ENCODE measurements at places on chromosomes 4 and X.

DNA sequence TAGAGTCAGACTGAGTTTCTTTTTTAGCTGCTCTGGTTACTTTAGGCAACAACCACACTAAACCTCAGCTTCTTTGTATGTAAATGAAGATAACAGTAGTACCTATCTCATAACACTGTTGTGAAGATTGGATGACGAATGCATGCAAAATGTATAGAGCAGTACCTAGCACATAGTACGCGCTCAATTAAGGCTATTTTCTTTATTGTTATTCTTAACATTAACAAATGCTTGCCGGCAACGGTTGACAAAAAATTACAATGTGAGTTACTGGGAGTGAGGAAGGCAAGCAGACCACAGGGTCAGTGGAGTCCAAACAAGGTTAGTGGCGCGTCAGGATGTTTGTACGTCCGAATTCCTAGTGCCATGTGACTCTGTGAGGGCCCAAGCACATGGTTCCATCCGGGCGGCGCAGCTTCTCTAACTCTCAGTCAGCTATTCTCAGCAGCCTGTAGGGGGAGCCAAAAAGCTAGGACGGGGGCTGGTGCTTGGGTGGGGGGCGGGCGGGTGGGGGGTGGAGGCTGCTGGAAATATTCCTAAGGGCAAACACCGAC, 821 bp upstream of the NALF2 start:
- no peak for DNase-seq

DNA sequence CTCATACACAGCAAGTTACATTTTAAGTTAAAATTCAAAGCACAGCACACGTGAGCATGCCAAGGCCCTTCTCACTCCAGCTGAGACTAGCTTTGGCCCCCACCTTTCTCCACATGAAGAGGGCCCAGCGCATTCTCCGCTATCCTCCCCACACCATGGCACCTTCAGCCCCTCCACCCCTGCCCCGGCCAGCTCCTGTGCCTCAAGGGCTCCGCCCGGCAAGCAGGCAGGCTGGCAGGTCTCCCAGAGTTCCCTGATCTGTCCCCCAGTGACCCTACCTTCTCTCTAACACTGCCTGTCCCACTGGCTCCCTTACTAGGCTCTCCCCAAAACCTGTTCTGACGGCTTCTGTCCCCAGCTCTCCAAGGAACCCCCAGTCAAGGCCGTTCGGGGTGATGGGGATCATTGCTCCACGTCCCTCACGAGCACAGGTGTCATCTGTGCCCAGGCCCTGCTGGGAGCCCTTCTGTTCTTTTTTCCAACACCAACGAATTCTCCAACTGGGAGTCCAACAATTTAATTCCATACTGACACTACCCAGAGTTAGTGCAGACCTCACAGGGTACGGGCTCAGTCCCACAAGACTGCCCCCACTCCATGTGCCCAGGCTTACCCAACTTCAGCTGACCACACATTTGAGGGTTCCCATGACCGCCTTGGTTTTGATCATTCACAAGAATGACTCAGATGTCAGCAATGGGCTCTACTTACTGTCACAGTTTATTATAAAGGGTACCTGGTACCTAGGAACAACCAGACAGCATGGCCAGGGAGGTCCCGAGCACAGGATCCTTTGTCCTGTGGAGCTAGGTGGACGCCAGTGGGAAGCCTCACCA, 4.2 kb downstream of the LETM1 start:
- DNase-seq = no peak

DNA sequence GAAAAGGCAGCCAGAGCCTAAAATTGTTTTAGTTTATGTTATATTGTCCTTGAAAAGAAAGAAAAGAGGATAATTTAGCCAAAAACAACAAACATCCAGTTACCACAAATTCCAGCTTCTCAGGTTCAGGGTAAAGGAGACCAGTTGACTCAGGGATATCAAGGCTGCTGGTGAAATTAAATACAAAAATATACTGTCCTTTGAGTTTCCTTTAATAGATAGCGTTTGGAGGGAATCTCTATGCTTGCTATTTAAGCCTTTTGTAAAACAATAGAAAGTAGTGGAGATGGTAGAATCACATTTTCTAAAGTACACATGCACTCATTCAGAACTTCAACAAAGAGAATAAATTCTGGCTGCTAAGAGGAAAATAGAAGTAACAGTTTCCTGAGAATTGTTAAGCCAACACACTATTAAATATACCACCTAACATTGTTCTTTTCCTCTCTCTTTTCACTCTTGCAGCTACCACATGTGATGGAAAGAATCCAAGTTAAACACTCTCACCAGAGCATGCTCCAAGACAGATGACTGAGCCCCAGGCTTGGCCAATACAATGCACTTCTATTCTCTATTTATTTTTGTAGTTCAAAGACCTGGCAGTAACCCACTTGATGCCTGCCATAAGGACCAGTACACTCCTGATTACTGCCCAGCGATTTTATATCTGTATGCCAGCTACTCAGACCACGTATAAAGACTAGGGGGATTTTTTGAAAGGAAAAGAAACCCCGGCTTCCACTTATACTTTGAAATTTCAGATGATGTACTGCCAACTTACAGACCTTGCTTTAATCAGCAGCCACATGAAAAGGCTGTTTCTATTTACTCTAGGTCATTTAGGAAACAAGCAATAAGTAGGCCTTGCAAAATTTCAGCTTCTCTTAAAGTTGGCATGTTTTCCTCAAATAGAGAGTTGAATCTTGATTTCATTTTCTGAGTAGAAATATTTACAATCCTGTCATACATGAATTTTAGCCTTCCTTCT, 756.9 kb downstream of the FAT4 start:
- no peak for DNase-seq

DNA sequence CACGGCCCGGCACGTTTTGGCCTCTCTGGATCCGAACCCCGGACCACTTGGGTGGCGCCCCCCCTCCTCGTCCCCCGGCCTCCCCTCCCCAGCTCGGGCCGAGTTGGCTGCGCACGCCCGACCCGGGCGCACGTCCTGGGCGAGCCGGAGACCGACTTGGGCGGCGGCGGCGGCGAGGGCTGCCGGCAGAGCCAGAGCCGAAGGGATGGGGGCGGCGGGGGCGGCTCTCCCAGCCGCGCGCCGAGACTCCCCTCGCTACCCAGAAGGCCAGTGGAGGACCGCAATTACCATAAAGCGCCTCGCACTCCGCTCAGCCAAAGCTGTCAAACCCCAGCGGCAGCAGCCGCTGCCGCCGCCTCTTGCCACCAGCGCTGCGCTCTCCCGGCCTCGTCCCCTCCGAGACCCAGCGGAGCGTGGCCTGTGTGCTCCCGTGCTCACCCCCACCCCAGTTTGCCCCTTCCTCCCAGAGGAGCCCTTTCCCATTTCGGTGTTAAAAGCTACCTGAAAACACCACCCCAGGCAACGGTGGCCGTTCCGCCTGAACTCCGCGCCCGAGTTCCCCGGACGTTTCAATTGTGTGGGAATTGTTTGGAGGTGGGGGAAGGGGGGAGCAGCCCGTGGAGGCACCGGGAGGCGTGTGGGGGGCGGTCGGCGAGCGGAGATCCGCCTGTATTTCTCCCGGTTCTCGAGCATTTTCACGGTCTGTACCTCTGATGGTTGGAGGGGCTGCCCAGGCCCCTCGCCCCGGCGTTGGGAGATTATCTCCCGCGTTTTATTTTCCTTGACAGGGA, 701 bp upstream of the BCOR start:
- peak; percentile 47 for DNase-seq

- DNase-seq = no peak
Measured at GRCh38 chr4:105483840-105484239, 10.0 kb upstream of the PPA2 start.

- DNase-seq = no peak
Measured at GRCh38 chr4:157271166-157271869, 50.8 kb downstream of the GRIA2 start.

DNA sequence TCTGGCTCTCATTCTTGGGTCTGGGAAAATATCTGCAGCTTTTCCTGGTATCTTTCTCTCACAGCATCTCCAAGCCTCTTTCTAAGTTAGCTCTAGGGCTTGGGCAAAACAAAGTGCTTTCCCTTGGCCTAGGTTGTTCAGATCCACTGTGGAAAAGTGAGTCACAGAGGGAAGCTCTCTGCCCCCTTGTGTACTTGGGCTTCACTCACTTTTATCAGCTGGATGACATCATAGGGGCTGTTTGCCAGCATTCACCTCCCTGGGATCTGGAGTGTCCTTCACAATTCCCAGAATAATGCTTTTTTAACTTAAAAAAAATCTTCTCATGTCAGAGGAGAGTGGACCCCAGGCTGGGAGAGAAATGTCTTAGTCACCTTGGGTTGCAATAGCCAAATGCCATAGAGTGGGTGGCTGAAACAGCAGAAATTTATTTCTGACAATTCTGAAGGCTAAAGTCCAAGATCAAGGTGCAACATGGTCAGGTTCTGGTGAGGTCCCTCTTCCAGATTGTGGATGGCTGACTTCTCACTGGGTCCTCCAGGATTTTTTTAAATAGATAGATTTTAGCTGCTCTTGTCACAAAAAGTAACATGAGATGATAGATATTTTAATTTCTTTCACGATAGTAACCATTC, 247.8 kb downstream of the SH2D1A start:
- DNase-seq = no peak

GRCh38 chr4:88219099-88219498, 60.7 kb upstream of the ABCG2 start:
- no peak for DNase-seq

GRCh38 chrX:108029928-108030711, 14.7 kb upstream of the VSIG1 start:
- DNase-seq = no peak

DNA sequence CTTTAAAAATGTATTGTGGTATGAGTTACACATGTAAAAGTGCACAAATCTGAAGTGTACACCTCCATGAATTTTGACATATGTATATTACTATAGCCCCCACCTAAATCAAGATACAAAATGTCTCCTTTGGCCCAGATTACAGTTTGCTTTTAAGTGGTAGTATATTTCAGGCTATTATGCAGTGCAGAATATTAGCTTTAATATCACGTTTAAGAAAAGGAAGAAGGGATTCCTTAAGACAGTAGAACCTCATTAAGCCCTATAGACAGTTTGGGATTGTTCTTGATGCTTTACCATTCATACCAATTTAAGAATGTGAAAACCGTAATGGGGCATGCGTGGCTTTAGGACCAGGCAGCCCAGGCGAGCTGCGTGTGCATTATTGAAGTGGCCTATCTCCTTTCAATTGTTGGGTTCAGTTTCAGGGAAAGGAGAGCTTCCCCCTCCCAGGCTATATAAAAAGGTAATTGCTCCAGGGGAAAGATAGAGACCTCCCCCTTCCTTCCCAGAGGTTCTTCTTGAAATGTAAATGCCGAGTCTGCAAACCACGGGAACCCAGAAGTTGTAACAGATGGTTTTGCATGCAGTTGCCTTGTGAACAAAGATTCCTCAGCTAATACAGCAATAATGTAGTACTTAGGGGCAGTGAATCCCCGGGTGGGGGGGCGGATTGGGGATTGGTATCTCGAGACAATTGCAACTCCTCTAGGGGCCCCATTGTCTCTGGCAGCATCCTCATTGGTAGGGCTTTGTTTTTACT, 106.1 kb downstream of the UCHL1 start:
- DNase-seq = no peak

- DNase-seq = no peak
Measured at GRCh38 chrX:46234775-46235174, 310.4 kb downstream of the ZNF674 start.

DNA sequence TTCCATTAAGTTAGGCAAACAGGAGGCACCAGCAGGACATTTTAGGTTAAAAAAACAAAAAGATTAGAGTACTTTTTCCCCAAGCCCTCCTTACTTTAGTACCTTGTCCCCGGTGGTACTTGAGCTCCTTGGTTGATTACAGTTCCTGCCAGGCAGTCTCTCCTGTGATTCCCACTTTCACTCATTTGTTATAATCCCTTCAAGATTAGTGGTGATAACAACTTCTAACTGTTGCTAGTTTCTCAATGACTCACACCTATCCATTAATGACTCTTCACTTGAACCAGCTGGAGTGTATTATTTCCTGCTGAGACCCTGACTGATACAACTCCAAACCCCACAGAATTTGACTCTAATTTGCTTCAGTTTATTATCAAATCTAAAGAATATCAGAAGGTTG, 765.0 kb upstream of the DIAPH2 start:
- no peak for DNase-seq

- DNase-seq = no peak
Measured at GRCh38 chrX:105475801-105476200, 255.3 kb upstream of the TEX13A start.

DNA sequence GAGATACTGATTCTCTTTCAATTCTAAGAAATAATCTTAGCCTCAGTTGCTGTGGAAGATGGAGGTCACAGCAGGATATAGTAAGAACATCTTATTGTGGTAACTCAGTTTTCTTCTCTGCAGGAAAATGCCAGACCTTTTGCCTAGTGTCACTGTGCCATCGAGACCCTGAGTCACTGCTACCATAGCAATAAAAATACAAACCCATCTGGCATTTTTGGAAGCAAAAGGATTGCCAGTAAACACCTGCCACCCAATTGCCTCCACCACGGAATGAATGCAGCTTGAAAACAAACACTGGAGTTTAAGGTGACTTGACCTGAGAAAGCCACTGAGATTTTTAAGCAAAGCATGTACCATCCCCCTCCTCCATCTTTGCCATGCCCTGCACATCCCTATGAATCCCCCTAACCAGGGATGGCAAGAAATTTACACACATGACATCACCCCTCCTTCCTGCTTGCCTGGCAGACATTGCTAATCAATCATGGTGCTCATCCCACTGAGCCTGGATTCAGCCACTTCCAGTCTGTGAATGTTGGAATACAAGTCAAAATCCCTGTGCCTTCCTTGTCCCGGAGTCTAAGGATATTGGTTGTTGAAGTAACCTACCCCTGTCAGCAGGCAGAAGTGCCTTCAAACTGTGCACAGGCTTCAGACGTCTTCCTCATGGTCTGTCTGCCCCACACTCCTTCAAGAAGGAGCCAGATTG, 59.6 kb upstream of the MAMLD1 start:
- no peak for DNase-seq

GRCh38 chr4:120354381-120354780, 287.7 kb upstream of the MAD2L1 start:
- DNase-seq = no peak

DNA sequence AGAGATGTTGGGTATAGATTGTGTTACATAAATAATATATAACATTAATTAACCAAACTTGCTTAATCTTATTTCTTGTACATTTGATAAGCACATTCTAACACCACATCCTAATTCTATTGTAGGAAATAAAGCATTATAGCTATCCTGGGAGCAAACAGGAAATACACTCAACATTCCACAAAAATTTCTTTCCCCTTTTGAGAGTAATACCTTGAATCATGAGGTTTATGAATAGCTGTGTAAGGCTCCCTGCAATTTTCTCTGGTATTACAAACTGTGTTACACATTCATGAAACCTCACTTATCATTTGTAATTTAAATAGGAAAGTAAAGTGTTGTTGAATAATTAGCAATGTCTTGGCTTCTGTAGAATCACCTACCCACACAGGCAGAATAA, 95.1 kb downstream of the TMEM47 start:
- no peak for DNase-seq

DNA sequence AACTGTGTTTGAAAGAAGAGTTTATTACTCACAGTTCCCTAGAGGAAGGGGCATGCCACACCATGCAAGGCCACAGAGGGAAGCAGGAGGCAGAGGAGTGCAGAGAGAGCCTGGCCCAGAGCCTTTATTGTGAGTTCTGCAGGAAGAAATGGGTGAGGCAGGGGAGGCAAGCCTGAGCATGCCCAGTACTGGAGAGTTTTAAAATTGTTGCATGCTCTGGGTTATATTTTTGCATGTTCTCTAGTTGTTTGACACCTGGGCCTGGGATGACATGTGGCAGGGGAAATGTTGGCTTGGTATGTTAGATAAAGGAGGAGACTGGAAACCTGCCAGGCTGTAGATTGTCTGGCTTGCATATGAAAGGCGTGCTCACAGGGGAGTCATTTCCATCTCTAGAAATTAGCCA, 19.7 kb upstream of the CRMP1 start:
- DNase-seq = no peak

- DNase-seq = no peak
Measured at GRCh38 chr4:158802914-158803313, 34.1 kb downstream of the FNIP2 start.
